ENCODE measurements at places on chromosomes 5 and 9. TPM values are rescaled to one million over a fixed set of nuclear protein-coding genes. Genes with fewer than 3 reads are reported as not detected.

The FST gene
- not detected for total RNA-seq

The IL33 gene
- total RNA-seq = not detected

- H3K27ac ChIP-seq = peak overlapping the region; percentile 2
- peaks cover 25% of the 10 kb centered on the region for H3K4me1 ChIP-seq
- no peaks in the 10 kb centered on the region for H3K36me3 ChIP-seq
These were observed 1.8 kb downstream of the RNF130 start for GRCh38 chr5:180069589-180070247.

DNA sequence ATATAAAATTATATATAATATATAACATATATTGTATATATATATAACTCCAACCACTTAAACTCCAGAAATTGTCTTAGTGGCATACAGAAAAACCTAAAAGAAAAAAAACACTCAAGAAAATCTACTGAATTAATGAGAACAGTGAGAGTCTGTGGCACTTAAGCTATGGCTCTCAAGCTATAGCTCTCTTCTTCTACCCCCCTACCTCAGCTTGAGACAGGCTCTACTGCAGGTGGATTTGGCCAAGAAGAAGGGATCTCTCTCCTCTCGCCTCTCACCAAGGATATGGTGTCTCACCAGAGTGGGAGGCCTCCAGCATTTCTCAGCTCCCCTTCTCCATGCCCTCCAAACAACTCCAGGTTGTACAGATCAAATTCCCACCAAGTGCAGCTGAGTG, 64.5 kb upstream of the DAB2 start:
- no peaks in the 10 kb centered on the region for H3K4me1 ChIP-seq
- no peaks in the 10 kb centered on the region for H3K27me3 ChIP-seq
- no peak for DNase-seq
- H3K4me3 ChIP-seq = no peak overlapping the region

Measured in B cell (primary cell).